Lower leg skin (tissue), 4 donors: ENCODE measurements at places on chromosomes 3 and 15.
A peak's percentile ranks its signal among the peaks of the same experiment; 100 is the strongest.

DNA sequence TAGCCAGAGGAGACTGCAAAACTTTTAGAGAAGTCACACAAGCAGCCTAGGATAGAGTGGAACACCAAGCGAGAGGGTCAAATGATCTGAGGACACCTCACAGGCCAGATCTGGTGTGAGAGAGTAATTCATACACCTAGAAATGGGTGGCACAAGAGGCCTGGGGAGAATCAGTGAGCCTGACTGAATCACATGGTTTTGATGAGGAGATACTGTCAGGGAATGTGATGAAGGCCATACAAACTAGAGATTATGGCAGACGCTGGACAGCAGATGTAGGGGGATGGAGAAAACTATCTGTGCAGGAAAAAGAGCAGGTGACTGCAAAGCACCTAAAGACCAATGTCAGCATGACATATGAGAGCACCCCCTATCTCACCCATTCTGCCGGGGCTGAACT, 105.0 kb upstream of the TTC14 start:
- no peak for DNase-seq

DNA sequence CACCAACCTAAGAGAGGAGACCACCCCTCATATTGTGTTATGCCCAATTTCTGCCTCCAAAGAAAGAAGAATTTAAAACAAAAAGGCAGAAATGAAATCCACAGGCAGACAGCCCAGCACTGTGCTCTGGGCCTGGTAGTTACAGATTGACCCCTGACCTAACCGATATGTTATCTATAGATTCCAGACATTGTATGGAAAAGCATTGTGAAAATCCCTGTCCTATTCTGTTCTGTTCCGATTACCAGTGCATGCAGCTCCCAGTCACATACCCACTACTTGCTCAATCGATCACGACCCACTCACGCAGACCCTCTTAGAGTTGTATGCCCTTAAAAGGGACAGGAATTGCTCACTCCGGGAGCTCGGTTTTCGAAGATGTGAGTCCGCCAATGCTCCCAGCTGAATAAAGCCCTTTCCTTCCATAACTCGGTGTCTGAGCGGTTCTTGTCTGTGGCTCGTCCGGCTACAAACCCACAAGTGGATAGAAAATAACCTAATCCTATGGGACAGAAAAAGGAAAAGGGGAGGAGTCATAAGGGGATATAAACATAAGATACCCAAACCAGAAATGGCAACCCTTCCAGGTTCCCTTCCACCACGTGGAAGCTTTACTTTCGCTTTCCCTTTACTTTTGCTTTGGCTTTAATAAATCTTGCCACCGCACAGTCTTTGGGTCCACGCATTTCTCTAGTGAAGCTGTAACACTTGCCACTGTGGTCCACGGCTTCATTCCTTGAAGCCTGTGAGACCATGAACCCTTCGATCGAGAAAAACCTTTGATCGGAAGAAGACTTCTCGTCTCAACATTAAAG, 1.7 kb upstream of the CFAP91 start:
- no peak for DNase-seq

DNA sequence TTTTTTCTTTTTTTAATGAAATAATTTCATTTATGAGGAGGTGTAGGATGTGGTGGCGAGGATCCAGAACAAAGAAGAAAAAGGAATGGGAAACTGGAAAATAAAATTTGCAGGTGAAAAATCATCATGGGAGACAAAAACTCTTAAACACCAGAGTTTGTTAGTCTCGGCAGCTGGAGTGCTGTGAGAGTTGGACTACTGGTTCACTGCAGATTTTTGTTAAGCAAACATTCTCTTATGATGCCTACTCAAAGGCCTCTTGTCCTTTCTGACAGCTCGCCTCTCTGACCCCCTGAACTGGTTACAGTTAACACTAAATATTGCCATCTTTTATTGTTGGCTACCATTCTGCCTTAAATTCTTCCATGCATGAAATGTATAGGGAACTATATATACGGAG, 152.4 kb upstream of the DPH6 start:
- DNase-seq = no peak

DNA sequence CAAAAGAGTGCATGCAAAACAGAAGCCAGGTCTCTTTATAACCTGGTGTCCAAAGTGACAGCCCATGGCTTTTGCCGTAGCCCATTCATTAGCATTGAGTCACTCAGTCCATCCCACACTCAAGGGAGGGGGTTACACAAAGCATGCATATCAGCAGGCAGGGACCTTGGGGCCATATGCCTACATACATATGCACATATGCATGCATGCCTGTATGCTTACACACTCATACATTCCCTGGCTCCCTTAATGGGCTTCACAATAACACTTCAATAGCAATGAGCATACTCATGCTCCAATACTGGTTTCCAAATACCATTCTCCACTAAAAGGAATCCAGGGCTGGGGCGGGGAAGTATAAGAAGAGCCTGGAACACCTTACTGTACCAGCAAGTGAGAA, 22.0 kb downstream of the TRPM1 start:
- no peak for DNase-seq

GRCh38 chr3:53169045-53169831, 8.2 kb downstream of the PRKCD start:
- DNase-seq = no peak

DNA sequence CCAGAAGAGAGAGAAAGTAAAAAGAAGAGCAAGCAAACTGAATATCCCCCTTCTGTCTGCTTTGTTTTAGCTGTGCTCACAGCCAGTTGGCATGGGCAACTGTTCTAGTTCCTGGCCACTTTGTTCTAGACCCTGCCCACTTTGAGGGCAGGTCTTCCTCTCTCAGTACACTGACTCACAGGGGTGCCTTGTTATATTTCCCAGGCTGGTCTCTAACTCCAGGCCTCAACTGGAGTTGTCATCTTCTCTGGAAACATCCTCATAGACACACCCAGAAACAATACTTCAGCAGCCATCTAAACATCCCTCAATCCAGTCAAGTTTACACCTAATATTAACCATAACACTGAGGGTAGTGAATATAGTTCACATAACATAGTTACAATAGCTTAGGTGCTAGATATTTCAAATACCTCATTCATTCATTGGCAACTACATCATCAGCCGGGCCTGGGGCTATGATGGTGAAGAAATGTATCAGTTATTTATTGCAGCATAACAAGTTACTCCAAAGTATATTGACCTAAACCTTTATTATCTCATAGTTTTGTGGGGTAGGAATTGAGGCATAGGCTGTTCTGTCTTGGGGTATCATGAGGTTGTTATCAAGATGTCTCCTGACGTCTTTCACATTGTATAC, 106.0 kb downstream of the UBE2E2 start:
- DNase-seq = no peak

DNA sequence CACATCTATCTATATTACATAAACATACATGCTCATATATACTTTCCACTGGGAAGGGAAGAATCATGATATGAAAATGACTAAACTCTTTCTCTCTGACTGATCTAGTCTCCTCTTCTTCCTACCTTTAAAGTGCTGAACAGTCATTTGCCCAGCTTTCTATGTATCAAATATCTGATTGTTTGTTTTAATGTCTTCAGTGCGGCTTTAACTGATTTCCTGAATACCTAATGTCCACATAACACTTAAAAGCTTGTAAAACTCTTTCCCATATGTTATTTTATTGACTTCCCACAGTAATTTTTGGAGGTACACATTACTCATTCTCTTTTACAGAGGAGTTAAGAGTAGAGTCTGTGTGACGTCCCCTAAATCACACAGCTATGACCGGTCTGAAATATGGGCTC, 28.2 kb downstream of the CPOX start:
- no peak for DNase-seq

DNA sequence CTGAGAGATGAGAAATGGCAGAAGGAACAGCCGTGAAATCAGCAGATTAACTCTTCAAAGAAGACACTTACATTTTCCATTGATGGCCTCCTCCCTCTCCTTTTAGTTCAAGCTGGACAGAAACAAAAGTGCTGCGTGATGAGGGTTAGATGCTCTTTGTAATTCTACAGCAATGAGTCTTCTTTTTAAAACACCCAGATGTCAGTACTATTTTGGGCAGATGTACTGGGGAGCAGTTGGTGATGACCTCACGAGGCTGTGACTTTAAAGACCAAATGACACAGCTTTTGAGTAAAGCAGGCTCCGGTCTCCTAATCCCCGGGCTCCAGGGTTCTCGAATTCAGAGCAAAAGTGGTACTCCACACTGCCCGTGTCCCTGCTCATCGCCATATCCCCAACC, 198.2 kb downstream of the SLCO3A1 start:
- no peak for DNase-seq

DNA sequence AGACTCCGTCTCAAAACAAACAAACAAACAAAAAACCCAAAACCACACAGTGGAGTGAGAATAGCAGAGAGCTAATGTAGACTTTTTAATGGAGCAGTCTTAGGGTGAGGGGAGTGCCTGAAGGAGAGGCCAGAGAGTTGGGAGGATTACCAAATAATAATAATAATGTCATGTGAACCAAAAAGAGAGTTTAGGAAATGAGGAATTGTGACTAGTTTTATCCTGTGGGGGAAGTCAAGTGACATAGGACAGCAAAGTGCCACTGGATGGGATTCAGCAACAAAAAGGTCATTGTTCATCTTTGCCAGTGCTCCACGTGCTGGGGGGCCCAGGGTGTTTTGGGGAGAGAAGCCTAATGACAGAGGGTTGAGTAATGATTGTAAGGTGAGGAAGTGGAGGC, 12.9 kb downstream of the GPR87 start:
- DNase-seq = no peak

GRCh38 chr3:72604328-72604727, 243.9 kb downstream of the SHQ1 start:
- no peak for DNase-seq

DNA sequence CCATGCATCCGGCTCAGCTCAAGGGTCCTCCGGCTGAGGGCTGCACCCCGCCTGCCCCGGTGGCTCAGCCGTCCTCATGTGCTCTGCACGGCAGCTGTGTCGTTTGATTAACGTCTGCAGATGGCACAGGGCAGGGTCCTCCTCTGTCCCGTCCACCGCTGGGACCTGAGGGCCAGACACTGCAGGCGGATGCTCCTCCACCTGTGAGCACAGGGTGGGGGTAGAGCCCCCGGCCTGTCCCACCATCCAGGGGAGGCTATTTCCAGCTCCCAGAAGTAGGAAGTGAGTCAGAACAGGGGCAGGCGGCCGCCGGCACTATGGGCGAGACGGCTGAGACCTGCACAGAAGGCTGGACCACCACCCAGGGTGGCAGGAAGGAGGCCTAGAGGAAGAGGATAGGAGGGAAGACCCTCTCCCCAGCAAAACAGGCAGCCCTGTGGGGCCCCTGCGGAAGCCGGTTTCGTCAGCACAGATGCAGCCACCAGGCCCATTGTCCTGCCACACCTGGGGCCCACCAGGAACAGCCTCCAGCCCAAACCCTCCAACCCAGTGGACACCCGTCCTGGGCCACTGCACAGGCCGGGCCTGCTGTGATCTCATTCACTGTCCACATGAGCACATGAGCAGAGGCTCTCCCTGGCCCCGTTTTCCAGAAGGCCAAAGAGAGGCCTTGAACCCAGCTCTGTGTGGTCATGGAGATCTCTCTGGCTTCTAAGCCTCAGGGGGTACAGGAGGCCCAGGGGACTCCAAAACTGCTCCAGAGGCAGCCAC, 12.6 kb upstream of the PLXND1 start:
- DNase-seq = peak; percentile 85

- DNase-seq = no peak
Observed at GRCh38 chr15:52362497-52362896, 66.9 kb upstream of the MYO5C start.

DNA sequence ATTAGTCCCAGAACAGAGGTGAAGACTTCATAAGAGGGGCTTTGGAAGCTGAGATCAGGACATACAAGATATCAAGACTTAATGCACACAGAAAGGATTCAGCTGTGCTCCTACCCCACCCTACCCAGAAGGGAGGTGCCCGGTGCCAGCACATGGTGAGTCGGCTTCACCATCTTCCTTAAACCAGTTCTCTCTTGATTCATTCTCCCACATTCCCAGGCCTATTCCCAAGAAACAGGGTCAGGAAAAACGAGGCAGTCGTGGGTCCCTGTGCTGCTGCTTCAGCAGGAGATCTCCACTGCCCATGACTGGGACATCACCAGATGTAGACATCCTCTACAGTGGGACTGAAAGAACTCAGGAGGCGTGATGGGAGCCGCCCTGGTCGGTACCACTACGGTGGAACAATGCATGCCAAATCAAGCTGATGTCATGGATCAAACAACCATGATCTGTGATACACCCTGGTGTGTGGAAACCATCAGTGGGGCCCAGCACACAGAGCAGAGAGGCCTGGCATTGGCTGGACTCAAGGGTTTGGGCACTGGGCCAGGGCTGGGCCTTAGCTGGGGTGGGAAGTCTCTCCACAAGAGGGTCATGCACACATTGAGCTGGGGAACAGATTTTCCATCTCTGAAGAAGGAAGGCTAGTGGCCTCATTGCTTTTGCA, 41.9 kb downstream of the CCDC12 start:
- no peak for DNase-seq

GRCh38 chr15:76056931-76057330, 2.9 kb upstream of the TMEM266 start:
- no peak for DNase-seq
